ENCODE measurements at places on chromosomes 12 and 14.

DNA sequence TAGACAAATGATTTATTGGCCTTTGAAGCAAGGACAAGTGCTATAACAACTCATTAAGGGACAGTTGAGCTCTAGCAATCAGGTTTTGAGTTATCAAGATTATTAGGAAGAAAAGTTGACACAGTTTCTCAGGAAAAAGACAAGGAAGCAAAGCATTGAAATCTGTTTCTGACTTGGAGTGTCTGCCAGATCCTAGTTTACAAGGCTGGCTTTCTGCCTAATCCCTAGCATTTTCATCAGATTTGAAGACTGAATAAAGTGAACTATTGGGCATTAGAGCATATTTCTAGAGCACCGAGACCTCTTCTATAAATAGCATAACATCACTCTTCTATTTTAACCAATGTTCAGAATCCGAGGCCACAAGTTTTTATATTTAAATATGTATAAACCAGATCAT, 7.0 kb downstream of the SYT1 start:
- no peak for DNase-seq

DNA sequence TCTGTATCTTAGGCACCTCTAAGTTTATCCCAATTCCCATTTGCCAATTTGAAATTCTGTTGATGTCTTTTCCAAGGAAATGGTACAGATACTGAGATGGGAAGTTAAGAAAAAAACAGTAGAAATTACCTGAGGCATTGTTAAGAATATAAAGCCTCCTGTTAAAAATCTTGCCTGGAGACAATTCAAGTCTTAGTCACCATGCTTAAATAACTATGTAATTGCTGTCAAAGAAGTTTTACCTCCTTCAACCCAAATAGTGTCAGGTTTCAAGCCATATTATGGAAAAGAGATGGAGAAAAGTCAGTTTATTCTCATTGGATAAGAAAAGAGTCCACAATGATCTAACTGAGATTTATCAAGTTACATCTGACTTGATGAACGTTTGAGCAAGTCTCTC, 974.7 kb downstream of the GALC start:
- no peak for DNase-seq

- no peak for DNase-seq
Observed at GRCh38 chr12:12823811-12824210, 10.7 kb downstream of the DDX47 start.

- DNase-seq, result no peak
Observed at GRCh38 chr12:68675101-68675842, 11.5 kb upstream of the NUP107 start.

DNA sequence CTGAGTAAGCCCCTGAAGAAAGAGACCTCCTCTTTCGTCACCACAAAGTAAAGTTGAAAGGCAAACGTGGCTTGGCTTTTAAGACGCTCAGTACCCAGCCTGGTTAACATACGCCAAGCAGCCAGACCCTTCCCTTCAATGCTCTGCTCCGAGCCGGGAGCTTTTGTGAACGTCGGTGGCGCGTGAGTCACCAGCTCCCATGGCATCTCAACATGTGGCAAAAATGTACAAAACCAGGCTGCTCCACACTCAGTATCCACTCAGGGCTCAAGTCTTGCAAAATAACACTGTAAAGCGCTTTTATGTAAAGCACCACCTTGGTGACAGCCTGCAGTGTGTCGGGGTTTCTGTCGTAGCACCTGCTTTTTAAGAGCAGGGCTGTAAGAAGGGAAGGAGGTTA, 89.0 kb downstream of the SETD3 start:
- no peak for DNase-seq

GRCh38 chr12:3789838-3790237, 36.9 kb upstream of the CRACR2A start:
- no peak for DNase-seq

GRCh38 chr14:33916663-33917565, 34.0 kb downstream of the EGLN3 start:
- peak; percentile 71 for DNase-seq

GRCh38 chr12:57176846-57177245, 29.4 kb upstream of the LRP1-AS start:
- DNase-seq, result no peak

DNA sequence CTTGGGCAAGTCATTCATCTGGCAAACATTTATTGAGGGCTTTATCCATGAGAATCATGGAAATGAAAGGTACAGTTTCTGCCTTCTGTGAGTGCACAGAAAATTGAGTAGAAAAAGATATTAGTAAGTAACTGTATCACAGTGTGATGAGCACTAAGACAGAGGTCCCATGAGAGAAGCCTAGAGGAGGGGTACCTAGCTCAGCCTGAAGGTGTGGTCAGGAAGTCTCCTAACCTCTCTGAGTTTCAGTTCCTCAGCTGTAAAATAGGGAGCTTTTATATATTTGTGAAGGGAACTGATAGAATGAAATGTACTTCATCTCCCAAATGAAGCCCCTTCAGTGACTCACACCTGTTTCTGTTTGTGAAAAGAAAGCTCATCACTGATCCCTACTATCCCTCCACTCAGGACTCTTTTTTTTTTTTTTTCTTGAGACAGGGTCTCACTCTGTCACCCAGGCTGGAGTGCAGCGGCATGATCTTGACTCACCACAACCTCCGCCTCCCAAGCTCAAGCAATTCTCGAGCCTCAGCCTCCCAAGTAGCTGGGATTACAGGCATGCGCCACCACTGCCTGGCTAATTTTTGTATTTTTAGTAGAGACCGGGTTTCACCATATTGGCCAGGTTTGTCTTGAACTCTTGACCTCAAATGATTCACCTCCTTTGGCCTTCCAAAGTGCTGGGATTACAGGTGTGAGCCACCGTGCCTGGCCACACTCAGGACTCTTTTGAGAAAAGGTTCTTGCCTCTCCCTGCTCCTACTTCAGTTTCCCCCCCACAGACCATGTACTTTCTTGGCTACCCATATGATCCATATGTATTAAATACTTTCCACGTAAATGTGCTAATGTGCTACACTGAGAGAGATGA, 93.7 kb upstream of the FUT8 start:
- no peak for DNase-seq

DNA sequence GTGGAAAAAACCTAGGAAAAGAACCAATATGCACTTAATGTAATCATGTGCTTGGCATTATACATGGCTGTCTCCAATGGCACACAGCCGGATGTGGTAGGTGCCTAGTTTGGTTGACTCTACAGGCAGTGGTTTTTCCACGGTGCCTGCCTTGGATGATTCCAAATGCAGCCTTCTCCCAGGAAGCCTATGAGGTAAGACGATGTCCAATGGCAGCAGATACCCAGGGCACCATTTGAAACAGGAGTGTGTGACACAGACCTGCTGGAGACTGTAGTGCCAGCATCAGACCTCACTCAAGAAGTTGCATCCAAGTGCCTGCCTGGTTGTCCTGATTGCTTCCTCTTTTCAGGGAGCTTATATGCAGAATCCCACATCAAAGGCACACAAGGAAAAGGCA, 88.0 kb upstream of the VASH1 start:
- no peak for DNase-seq

DNA sequence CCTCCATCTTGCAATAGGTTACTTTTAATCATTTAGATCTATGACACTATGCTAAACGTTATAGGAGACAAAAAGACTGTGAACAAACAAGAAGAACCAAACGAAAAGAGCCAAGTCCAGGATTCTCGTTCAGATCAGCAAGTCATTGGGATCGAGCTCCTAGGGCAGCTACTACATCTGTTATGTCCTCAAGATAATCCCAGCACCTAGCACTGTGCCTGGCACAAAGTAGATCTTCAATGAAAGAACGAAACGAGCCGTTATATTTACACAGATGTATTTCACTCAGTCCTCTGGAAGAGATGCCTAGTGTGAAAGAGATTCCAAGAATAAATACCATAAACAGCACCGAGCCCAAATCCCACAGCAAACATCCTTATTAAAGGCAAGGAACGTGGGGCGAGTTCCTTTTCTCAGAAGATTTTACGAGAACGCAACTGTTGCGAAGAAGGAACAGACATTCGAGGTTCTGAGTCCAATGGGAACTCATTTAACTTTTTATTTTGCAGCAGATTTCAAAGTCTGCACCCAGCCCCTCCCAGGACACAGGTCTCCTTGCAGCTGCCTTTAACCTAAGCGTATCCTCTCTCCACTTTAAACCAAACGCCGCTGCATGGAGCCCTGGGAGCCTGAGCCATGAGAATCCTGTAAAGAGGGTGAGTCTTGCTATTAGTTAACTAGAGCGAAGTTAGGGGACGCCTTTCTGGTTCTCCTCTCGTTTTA, 544 bp upstream of the TDP1 start:
- peak; percentile 72 for DNase-seq

- no peak for DNase-seq
Observed at GRCh38 chr14:99541677-99542470, 60.7 kb downstream of the CCNK start.

GRCh38 chr12:14365294-14366208, at the start of gene ATF7IP:
TSS of gene ATF7IP (plus strand) at chr12:14365682. CDS start at chr12:14423916, 58,234 bp downstream.
- peak; percentile 98 for DNase-seq

DNA sequence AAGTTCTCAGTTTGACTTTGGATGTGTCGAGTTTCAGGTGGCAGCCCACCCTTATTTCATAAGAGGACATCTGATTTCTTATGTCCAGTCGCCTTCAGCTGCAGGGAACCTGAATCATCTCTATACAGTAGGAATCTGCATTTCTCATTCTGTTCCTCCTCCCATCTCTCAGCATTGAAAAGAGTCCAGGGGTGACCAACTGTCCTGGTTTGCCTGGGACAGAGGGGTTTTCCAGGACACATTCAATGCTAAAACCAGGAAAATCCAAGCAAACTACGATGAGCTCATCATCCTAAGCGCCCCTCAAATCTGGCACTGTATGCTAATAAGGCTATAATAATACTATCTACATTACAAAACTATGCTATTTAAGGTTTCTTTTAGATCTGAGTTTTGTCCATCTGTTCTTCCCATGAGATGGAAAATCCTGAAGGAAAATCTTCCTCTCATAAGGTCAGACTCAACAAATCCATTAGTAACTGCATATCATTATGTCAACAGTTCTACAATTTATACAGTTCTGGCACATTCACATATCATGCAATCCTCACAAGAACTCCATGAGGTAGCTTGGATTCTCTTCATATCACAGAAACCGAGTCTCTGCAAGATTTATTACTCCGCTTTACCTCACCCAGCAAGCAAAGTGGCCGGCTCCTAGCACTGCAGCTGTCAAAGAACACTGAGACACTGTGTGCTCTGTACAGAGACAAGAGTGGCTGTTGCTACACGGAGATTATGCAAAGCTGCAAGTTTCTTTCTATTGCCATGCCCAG, 15.6 kb upstream of the CALM1 start:
- peak; percentile 30 for DNase-seq

- no peak for DNase-seq
Observed at GRCh38 chr12:92928421-92928961, 604 bp downstream of the EEA1 start.

DNA sequence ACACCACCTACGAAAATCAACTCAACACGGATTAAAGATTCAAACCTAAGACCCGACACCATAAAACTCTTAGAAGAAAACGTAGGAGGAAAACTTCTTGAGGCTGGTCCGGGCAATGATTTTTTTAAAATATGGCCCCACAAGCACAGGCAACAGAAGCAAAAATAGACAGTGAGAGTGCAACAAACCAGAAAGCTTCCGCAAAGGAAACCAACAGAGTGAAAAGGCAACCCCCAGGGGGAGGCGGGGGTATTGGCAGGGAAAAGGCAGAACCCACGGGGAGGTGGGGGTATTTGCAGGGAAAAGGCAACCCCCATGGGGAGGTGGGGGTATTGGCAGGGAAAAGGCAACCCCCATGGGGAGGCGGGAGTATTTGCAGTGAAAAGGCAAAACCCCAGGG, 20.5 kb upstream of the FBRSL1 start:
- no peak for DNase-seq

DNA sequence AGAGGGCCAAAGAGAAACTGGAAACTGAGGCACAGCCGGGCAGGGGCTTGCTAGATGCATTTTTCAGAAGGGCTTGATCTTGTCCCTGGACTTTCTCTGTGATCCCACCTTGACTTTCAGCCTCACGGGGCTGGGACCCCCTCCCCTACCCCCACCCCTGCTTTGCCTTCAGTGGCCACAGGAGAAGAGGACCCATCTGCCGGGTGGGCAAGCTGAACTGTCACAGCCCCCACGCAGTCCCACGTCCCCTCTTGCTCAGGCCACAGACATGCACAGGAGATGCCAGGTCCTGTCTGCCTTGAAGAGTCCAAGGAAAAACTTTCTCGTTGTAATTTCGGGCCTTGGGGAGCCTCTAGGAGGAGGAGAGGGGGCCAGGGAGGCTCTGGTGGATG, 158.9 kb downstream of the KIF26A start:
- no peak for DNase-seq

- DNase-seq, result no peak
Observed at GRCh38 chr12:119089380-119090013, 89.2 kb upstream of the HSPB8 start.

GRCh38 chr12:58925111-58925611, 4.9 kb upstream of the LRIG3 start:
- DNase-seq, result no peak

GRCh38 chr12:115983226-115983798, 294.2 kb downstream of the MED13L start:
- DNase-seq, result no peak

- DNase-seq, result no peak
Observed at GRCh38 chr14:68942296-68943035, 36.6 kb downstream of the ACTN1 start.

- no peak for DNase-seq
Observed at GRCh38 chr14:65933400-65934069, 521.0 kb downstream of the FUT8 start.

DNA sequence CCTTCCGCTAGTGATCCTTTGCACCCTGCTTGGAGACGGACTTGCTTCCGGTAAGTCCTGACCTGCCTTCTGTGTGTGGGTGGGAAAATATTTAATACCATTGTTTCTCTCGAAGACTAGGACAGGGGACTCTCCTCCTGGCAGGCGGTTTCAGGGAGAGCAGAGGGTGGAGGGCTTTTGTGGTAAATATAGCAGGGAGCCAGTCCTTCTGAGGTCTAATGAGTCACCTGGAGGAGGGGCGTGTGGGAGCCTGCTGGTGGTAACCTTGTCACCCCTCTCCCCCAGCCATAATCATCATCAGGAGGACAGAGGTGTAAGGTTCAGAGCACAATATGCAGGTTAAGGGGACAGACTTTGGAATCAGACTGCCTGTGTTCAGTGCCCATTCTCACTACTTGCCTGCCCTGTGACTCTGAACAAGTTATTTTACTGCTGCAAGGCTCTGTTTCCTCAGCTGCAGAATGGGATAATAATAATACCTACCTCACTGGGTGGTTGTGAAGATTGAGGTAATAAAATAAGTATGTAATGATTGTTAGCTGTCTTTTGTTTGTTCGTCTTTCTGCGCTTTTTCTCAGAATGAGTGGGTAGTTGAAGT, 47.4 kb downstream of the SUSD6 start:
- no peak for DNase-seq

GRCh38 chr14:59337141-59337611, 128.0 kb downstream of the GPR135 start:
- DNase-seq, result no peak

DNA sequence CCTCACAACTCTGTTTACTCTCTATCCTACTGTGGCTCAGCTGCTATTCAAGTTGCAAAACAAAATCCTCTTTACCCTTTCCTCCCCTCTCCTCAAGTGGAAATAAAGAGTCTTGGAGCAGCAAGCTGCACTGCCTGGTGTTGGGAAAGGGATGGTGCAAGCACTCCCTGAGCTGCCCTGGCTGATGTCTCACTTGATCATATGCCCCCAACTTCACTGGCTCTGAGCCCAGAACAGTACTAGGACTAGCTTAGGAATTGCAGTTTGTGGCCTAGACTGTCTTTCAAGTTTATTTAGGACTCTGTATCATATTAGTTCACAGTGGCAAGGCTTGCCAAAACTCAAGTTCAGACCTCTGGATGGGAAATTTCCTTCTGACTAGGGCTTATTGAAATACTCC, 1683.8 kb upstream of the SEL1L start:
- DNase-seq, result no peak

GRCh38 chr14:90797451-90797850, 18.8 kb downstream of the TTC7B start:
- no peak for DNase-seq
